ENCODE measurements at places on chromosomes 12 and 14. TPM values are rescaled to one million over a fixed set of nuclear protein-coding genes. Genes with fewer than 3 reads are reported as not detected.
A peak's percentile ranks its signal among the peaks of the same experiment; 100 is the strongest.

Gene ACADS
- 23.8 TPM for polyA plus RNA-seq

Gene POLE
- polyA plus RNA-seq = 36.7 TPM

Gene LRRC23
- polyA plus RNA-seq = 20.1 TPM

Gene PELI2
- polyA plus RNA-seq = 32.4 TPM

Gene TAS2R42
- 0.17 TPM for polyA plus RNA-seq

Gene KCNC2
- 0.34 TPM for polyA plus RNA-seq

Gene KRT71
- polyA plus RNA-seq = not detected

Gene GPRC5A
- polyA plus RNA-seq = 8.4 TPM

DNA sequence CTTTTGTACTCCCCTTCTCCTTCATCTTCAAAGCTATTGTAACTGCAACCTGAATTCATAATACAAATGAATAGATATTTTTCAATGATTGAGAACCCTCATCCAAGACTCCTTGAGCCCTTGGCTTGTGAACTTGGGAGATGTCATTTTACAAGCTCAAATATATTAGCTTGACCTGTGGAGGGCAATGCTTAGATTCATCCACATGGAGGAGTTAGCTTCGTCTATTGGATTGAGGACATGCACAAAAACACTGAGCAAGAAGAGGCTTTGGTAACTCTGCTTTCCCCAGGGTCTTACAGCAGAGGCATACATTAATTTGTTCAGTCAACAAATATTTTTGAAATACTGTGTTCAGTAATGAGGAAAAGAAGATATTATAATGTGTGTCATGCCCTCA is 101.1 kb downstream of the OTOGL start:
- no peak for DNase-seq

DNA sequence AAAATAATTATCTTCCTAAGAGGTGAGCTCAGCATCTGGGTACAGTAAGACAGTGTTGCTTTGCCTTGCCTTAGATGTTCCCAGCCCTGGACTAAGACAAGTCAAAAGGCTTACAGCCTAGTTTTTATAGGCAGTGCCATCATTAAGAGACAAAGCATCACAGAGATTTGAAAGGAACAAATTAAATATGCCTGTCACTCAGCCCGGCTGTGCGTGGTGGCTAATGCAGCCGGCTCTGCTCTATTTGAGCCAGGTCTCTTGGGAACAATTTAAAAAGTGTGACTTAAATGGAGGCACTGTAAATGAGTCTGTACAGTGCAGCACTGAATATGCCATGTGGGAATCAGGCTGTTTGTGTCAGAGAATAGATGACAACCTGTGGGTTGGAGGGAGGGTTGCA is 1687.4 kb upstream of the FLRT2 start:
- DNase-seq = no peak

- no peak for DNase-seq
Measured at GRCh38 chr14:55019968-55020554, 6.8 kb downstream of the WDHD1 start.

- DNase-seq = no peak
Measured at GRCh38 chr12:32115404-32116104, 8.9 kb downstream of the BICD1 start.

DNA sequence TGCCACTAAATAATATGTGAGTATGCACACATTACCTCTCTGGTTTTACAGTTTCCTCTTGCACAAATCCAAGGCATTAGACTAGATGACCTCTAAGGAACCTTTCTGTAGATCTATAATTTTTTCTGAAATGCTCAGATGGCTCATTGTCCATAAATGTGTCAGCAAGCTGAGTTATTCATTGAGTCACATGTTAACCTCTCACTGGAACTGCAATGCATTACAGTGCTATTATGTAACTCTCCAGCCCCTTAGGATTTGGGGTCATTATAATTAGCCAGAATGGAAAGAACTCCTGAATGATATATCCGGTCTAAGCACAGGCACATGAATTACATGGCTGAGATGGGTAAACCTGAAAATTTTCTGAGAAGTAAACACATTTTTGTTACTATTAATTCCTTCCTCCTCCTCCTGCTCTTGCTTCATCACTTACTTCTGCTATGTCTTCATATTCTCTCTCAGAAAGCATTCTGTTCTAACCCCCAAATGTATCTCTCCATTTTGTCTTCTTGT is 20.3 kb upstream of the DRAM1 start:
- no peak for DNase-seq

DNA sequence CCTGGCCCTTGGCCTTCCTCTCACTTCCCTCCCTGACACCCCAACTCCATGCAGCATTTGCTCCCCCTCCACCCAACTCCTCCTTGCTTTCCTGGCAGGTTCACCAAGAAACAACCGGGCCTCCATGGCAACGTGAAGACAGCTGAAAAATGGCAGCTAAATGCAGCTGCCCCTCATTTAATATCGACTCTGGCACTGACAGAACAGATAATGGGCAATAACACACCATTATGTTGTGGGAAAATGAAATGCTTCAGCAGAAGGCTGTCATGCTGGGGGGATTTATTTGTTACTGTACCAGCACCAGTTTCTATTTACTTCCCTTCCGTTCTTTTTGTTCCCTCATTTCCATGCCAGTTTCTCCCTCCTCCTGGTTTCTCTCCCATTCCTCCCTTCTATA is 440.8 kb downstream of the NRXN3 start:
- no peak for DNase-seq

DNA sequence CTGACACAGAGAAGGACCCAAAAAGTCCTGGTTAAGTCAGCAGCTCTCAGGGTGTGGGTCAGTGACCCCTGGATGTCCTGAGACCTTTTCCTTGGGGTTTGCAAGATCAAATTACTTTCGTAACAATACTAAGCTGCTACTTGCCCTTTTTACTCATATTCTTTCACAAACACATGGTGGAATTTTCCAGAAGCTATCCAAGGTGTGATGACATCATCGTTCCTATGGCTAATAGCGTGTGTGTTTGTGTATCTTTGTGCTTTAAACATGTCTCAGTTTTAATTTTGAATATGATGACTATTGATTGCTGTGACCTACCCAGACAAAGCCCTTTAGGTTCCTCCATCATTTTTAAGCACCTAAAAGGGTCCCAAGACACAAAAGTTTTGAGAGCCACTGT is 176.2 kb downstream of the PHETA1 start:
- no peak for DNase-seq

- DNase-seq = no peak
Measured at GRCh38 chr12:39884616-39885125, 221.2 kb downstream of the SLC2A13 start.

- DNase-seq = no peak
Measured at GRCh38 chr12:57181561-57182155, 34.2 kb upstream of the LRP1-AS start.

GRCh38 chr12:46414591-46415268 is 42.2 kb upstream of the SLC38A2 start:
- DNase-seq = no peak

- no peak for DNase-seq
Measured at GRCh38 chr12:59587710-59588109, 8.1 kb upstream of the SLC16A7 start.

- peak; percentile 50 for DNase-seq
Measured at GRCh38 chr12:98418357-98419075, 96.9 kb upstream of the TMPO start.

- no peak for DNase-seq
Measured at GRCh38 chr14:64673316-64673715, 30.9 kb upstream of the PLEKHG3 start.

DNA sequence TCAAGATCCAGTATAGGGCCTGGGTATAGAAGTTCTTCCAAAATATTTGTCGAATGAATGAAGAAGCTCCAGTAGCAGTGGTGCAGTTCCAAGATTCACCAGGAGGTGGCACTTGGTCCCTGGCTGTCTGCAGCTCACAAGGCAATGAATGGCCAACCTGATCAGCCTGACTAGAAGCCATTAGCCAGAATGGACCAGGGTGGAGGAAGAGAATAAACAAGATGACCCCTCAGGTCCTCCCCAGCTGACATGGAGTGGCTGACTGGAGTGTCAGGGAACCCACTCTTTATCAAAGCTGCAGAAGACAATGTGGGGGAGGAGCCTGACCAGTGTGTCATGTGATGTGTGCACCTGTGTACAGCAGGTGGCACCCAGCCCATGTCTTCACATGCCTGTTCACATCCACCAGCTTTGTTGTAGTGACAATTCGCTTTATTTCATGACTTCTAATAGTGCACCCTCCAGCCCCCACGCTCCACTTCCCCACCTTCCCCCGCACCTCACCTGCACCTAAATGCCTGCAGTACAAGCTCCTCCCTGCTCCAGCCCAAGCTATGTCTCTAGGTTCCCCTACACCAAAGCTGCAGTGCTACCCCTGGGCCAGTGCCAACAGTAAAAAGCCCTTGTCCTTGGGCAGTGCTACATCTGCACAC is 3.0 kb downstream of the LTBP2 start:
- DNase-seq = no peak

- no peak for DNase-seq
Measured at GRCh38 chr12:12024911-12025682, 45.6 kb upstream of the BCL2L14 start.

DNA sequence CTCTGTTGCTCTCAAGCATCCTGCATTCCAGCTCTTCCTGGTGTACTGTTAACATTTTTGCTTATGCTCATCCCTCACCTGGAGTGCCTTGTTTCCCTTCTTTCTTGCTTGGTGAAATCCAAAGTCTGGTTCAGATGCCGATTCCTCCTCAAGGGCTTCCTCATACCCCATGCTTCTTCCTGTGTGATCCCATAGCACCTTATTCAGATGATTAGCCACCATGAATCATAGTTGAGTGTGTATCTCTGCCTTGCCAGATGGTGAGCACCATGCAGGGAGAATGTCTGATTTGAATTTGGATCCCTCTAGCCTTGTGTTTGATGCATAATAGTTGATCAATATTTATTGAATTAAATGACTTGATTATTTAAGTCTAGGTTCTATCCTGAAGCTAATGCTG is 39.4 kb upstream of the ANO4 start:
- DNase-seq = no peak

GRCh38 chr12:10220398-10221077 is 7.9 kb downstream of the GABARAPL1 start:
- DNase-seq = no peak

- DNase-seq = no peak
Measured at GRCh38 chr12:159156-159782, 54.7 kb downstream of the SLC6A12 start.

DNA sequence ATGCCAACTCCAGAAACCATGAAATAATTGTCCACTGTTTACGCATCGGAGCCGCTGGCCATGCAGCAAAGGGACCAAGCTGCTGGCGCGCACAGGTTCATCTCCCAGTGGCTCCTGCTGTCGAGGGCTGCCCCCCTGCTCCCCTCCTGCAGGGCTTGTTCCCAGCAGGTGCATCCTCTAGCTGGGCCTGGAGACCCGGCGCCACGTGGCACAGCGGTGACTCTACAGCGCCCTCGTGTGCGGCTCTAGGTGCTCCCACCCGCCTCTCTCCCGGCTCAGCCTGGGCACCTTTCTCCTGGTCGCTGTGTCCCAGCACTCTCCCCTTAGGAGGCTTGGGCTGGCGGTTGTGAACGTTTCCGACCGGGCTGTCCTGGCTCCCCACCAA is 37.5 kb upstream of the INF2 start:
- no peak for DNase-seq
